ENCODE measurements at places on chromosomes 13 and 19.

- DNase-seq: no peak
These were observed 1.1 kb downstream of the ATG4D start for GRCh38 chr19:10544753-10545251.

GRCh38 chr19:13212759-13213330 lies 62.6 kb downstream of the IER2 start:
- peak; percentile 75 for DNase-seq

GRCh38 chr13:24307211-24308067 lies 1.9 kb upstream of the C1QTNF9 start:
- DNase-seq: no peak

DNA sequence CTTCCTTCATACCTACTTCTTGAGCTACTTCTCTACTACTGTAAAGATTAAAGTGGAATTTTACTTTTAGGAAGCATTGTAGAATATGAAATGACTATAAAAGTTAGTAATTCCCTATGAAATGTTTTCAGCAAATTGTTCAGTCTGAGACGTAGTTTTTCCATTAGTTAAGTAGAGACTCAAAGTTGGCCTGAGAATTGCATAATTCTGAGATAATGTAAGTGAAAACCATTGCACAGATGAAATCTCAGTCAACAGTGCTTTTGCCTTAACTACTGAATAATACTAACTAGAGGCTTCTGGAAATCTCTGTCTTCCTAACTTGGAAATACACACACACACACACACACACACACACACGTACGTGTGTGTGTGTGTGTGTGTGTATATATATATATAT lies 125.9 kb downstream of the FGF14 start:
- no peak for DNase-seq

GRCh38 chr13:90302107-90302506 lies 1045.4 kb upstream of the MIR17HG start:
- no peak for DNase-seq

- no peak for DNase-seq
These were observed 83.0 kb downstream of the FLT1 start for GRCh38 chr13:28411831-28412353.

DNA sequence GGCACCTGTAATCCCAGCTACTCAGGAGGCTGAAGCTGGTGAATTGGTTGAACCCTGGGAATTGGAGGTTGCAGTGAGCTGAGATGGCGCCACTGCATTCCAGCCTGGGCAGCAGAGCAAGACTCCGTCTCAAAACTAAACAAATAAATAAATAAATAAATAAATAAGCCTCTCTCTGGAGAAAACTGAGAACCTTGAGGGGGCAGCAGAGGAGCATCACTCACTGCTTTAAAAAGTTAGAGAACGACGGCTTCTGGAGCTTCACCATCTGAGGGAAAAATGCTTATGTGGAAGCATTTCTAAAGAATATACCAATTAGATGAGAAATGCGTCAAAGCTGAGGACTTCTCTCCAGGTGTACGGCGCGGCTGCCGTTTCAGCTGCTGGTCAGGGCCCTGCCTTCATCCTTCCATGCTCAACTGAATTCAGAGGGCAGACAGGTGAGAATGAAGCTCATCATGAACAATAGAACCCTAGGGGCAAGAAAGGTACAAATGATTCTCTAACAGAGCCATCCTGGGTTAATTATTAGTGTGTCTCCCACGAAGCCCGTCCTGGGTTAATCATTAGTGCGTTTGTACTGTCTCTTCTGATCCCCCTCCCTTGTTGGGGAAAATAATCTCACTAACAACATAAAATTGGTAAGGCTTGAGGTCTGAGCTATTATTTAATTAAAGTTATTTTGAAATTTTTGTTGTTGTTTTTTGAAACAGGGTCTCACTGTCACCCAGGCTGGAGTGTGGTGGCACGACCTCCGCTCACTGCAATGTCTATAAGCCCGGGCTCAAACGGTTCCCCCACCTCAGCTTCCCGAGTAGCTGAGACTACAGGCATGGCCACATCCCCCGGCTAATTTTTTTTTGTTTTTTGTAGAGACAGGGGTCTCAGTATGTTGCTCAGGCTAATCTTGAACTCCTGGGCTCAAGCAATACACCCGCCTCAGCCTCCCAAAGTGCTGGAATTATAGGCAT lies 80.1 kb downstream of the IPO5 start:
- DNase-seq: no peak

GRCh38 chr13:28442839-28443238 lies 52.1 kb downstream of the FLT1 start:
- DNase-seq: no peak

GRCh38 chr19:53182202-53182601 lies 11.0 kb downstream of the ZNF665 start:
- DNase-seq: no peak

- DNase-seq: no peak
These were observed 20.3 kb downstream of the POP4 start for GRCh38 chr19:29626386-29626785.

Measured in CD4-positive, alpha-beta T cell treated with Interleukin-1 beta for 1 hour (primary cell).